HuH-7.5 (cell line): ENCODE measurements at places on chromosomes 1 and 21.

DNA sequence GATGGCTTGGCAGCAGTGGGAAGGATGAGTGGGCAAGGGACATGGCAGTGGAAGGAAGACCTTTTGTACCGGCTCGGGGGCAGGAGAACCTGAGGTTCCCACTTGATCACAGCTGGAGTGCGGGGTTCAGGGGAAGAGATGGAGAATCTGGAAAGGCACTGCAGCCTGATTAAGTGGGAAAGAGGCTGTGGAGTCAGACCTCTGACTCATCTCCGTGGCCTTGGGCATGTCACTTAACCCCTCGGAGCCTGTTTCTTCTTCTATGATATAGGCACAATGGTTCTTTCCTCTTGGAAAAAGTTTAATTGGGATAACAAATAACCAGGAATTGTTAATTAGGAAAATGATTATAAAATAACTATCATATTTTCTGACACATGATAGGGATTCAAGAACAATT, 13.1 kb upstream of the TMEM61 start:
- DNase-seq, result no peak

- DNase-seq, result no peak
Observed at GRCh38 chr1:199038156-199038555, 399.3 kb downstream of the PTPRC start.

- no peak for DNase-seq
Observed at GRCh38 chr21:43956670-43957035, 55.5 kb upstream of the TRAPPC10 start.

DNA sequence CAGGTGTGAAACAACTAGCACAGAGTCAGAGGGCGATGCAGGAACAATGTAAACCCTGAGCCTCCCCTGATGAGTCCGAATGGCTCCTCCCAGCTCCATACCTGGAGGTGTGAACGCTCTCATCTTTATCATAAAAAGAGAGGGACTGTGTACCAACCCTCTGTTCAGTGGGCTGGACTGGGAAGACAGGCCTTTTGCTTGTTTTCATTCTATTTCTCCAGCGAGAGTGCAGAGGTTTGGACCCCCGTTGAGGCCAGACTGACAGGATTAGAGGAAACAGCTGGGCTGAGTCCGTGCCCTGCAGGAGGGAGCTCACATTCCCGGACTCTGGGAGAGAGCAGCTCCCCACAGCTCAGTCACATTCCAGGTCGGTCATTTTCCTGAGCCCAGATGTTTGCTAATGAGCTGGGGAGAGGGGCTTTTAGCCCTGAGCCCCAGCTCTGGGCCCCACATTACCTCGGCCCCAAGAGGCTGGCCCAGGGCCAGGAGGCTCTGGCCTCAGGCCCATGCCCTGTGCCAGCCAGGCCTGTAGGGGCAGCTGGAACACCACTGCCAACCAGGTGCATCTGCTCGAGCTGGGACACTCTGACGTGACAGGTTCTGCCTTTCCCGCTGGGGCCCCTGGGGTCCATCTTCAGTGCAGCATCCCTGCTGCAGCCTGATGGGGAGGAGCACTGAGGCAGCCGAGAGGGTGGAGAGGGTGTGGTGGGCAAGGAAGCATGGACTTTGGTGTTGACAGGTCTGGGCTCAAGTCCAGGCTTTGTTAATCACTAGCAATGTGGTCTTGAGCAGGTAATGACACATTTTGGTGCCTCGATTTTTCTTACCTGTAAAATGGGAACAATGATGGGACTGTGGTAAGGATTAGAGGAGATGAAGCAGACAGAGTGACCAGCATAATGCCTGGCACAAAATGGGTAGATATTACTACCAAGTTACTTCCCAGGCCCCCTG, 3.5 kb upstream of the NBL1 start:
- no peak for DNase-seq

DNA sequence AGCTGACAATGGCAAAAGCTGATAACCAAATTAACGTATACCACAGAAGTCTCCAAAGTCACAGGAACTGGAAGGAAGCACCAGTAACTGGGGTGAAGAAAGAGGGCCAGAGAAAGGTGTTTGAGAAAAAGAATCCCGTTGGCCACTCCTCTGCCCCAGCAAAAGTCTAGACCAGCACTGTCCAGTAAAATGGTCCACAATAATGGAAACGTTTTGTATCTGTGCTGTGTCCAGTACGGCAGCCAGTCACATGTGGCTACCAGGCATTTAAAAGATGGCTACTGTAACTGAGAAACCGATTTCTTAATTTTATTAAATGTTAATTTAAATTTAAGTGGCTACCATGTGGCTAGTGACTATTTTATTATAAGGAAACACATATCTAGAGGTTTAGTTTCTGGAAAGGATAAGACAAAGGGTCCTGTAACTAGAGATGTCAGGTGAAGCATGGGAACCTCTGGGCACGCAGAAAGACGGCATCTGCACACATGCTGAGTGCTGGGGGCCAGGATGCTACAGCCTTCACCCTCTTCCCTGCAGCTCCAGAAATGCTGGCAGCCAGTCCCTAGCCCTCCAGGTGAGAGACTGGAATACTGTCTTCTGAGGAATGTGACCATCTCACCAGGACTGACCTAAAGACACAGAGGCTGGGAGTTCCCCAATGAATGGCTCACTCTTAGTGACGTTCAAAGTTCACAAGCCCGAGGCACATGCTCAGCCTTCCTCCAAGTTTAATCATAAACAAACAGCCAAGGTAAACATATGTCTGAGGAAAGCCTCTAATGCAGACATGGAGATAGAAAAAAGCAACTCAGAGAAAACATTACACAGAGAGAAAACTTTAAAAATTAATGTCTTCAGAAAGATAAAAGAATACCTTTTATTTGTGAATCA, 50.7 kb downstream of the JAK1 start:
- DNase-seq, result peak; percentile 38

DNA sequence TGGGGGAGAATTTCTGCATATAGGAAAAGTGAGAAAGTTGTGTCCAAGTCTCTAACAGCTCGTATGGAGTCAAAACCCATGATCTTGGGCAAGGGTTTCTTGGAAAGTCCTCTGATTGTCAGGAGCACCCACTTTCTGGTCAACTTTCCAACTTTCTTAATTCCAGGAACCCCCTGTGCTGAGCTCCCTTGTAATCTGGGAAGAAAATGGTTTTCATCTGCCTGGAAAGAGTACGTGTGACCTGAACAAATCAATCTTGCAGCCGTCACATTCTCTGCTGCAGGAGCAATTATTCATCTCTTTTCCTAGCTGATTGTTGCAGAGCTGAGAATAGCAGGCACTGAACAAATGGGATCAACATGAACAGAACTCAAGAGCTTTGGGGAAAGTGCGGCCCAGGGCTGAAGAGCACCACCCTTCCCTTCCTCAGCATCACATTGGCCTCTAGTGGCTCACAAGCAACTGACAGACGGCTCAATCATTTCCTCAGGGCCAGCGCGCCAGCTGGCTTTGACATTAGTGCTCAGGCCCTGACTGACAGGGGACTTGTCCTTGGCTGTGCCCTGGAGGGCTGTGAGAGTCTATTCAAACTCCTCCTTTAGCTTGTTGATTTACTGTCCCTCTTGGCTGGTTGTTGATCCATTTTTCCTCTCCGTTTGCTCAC, 295.2 kb downstream of the HLX start:
- DNase-seq, result no peak

- no peak for DNase-seq
Observed at GRCh38 chr1:15866721-15867201, 19.3 kb downstream of the SPEN start.

DNA sequence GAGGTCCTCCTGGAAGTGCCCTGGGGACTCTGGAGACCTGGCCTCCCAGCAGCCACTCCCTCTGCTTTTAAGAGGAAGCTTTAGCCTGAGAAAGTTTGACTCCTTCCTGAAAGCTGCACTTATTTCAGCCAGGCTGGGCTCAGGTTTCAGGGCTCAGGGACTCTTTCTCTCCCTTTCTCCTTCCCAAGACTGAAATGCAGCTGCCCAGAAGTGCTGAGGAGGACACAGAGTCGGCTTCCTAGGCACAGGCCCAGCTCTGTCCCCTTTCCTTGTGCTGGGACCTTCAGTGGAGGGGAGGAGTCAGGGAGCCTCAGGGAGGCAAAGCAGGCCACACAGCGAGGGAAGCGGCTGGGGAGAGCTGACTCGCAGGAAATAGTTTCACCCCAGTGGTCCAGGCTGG, 137.3 kb downstream of the NAV1 start:
- DNase-seq, result no peak
